ENCODE measurements at places on chromosomes 1 and 21.

GRCh38 chr21:44969066-44969670, 29.3 kb downstream of the SLX9 start:
- no peak for DNase-seq

DNA sequence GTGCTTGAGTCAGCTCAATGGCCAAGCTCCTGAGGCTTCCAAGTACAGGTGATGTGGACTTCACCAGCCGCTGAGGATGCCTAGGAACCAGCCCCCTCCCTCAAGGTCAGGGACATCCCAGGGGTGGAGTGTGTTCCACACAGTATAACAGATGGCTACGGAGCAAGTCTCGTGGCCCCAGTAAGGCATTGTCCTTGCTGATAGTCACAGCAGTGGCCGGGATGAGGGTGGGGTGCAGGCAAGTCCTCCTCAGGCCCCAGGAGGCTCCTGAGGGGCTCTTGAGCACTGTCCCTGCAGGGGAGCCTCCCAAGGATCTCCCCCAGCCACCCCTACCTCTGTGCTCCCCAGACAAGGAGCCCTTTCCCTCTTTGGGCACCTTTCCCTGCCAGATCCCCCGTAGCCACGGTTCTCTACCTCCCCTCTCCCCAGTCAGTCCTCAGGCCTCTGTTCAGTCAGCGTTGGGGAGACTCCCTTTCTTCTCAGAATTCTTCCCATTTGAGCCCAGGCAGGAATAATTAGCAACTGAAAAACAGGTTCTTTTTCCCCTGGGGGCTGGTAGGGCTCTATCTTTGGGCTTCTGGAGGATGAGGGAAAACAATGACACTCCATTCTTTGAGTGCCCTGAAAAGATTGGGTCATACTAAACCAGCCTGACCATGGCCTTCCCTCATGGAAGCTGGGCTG, 7.1 kb upstream of the THEM5 start:
- DNase-seq, result no peak

GRCh38 chr21:30434033-30434631, 4.1 kb downstream of the KRTAP13-4 start:
- peak; percentile 2 for DNase-seq

GRCh38 chr1:88168126-88168525, 515.9 kb upstream of the PKN2 start:
- DNase-seq, result no peak

GRCh38 chr1:165641231-165641987, 10.4 kb downstream of the MGST3 start:
- DNase-seq, result no peak

DNA sequence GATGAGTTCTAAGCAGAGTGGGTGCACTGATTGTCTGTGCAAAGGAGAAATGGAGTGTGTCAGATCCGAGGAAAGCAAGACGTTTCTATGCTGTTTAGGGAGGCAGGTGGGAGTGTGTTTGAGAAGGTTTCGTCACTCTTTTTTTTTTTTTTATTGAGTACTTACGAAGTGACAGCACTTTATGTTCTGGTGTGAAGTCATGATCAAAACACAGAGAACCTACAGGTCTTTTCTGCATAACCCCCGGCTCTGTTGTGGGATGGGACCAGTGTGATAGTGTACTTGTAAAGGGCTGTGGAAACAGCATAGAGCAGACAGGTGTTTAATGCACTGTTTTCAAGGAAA, 26.7 kb downstream of the MIA3 start:
- peak; percentile 25 for DNase-seq

DNA sequence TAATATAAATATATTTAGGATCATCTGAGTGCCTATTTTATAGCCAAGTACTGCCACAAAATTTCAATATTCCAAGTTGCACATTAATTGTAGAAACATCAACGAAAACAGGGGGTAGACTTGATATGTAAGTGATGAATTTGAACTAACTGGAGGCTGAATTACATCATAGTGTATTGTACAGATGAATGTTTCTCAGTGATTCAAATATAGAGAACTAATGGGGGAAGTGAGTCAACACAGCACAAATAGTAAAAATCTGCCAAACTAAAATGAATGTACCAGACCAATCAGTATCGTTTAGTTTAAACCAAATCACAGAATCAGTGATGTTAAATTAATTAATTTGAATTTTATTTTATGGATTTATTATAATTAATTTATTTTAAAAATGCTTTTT, 42.8 kb downstream of the RTCA start:
- DNase-seq, result no peak

DNA sequence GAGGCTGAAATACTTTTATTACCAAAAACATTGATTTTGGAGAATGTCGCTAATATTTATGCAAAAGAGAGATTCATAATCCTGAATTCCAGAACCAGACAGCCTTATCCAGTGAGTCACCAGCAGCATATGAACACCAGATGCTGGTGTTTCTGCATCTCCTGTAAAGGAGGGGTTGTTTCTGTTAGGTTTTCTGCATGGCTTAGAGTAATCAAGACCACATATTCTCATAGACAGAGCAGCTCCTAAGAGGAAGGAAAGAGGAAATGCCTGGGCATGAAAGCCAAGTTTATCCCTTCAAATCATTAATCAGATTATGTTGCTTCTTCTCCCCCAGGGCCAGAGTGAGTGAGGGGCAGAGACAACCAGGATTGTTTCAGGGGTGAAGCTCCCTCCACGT, 86.2 kb downstream of the NGF start:
- peak; percentile 75 for DNase-seq

GRCh38 chr1:11518791-11519628, 40.1 kb downstream of the DISP3 start:
- DNase-seq, result no peak

GRCh38 chr1:90000934-90001676, 6.2 kb downstream of the ZNF326 start:
- DNase-seq, result no peak

DNA sequence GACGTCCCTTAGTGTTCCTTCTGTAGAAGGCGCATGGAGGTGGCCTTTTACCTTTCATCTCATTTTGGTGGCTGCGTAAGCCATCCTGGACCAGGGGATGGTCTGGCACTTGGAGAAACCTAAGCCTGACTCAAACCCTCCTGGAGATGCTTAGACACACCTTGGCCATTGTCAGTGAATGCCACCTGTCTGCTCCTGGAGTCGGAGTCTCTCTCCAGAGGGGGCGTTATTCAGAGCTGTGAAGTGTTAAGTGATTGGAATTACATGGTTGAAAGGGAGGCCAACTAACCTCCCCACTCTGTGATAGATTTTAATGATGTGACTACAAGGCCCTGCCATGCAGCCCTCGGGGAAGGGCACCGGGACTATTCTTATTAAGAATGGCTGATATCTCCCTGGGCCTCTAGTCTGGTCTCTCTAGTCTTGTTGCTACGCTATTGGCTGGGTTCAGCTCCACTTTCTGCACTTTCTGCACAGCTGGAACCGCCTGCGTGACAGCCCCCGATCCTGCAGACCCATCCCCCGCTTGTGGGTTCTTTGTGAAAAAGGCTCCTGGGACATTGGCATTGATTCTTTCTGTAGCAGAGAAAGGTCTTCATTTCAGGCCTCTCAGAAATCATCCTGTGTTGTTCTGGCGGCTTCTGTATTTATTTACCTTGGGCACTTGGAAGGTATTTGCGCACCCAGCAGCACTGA, 4.2 kb downstream of the RASSF5 start:
- no peak for DNase-seq
